ENCODE measurements at places on chromosomes 16 and 17. TPM values are rescaled to one million over a fixed set of nuclear protein-coding genes. Genes with fewer than 3 reads are reported as not detected.

SMTNL2 gene
- total RNA-seq: not detected

GGA2 gene
- 96.9 TPM for total RNA-seq

TSPAN10 gene
- total RNA-seq: not detected

CPHXL2 gene
- not detected for total RNA-seq

C16orf92 gene
- total RNA-seq: not detected

SKAP1 gene
- 92.0 TPM for total RNA-seq

TBC1D26 gene
- not detected for total RNA-seq

TP53TG3B gene
- total RNA-seq: not detected

HEATR9 gene
- total RNA-seq: 0.61 TPM

PDILT gene
- not detected for total RNA-seq

BHLHA9 gene
- total RNA-seq: not detected

LGALS9B gene
- total RNA-seq: not detected

FZD2 gene
- not detected for total RNA-seq

HSD17B2 gene
- not detected for total RNA-seq

BOLA2B gene
- 46.3 TPM for total RNA-seq

OR1A1 gene
- not detected for total RNA-seq

MYH3 gene
- total RNA-seq: 5.4 TPM

SERPINF2 gene
- 0.59 TPM for total RNA-seq

PYDC1 gene
- total RNA-seq: not detected

ZNF597 gene
- 2.5 TPM for total RNA-seq

THAP11 gene
- 32.1 TPM for total RNA-seq

ZNF423 gene
- total RNA-seq: not detected

KLHL10 gene
- not detected for total RNA-seq

MMP15 gene
- 0.25 TPM for total RNA-seq

ITGB4 gene
- total RNA-seq: 1.3 TPM

PRSS21 gene
- not detected for total RNA-seq

ZNF469 gene
- 0.74 TPM for total RNA-seq

CRYBA1 gene
- not detected for total RNA-seq

TEX14 gene
- 0.47 TPM for total RNA-seq
